Stimulated activated CD4-positive, alpha-beta T cell treated with anti-CD3 and anti-CD28 coated beads, Interleukin-1b, Interleukin-23, amount 100 ng/mL, for 1 hour (primary cell): ENCODE measurements at places on chromosomes 6 and 20.

DNA sequence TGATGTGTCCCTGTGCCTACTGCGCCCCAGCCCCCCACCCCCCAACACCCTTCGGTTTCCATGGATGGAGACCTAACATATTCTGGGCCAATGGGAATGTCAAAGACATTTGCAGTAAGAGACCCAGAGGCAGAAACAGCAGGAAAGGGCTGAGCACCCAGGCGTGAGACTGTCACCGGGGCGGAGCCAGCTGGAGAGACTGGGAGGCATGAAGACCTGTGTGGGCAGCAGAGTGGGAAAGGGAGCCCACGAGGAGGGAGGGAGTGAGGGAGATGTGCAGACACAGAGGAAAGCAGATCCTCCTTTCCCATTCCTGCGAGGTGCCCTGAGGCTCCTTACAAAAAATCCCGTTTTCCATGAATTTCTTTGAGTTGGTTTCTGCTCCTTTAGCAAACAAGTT, 150.2 kb downstream of the FOXC1 start:
- DNase-seq = no peak

DNA sequence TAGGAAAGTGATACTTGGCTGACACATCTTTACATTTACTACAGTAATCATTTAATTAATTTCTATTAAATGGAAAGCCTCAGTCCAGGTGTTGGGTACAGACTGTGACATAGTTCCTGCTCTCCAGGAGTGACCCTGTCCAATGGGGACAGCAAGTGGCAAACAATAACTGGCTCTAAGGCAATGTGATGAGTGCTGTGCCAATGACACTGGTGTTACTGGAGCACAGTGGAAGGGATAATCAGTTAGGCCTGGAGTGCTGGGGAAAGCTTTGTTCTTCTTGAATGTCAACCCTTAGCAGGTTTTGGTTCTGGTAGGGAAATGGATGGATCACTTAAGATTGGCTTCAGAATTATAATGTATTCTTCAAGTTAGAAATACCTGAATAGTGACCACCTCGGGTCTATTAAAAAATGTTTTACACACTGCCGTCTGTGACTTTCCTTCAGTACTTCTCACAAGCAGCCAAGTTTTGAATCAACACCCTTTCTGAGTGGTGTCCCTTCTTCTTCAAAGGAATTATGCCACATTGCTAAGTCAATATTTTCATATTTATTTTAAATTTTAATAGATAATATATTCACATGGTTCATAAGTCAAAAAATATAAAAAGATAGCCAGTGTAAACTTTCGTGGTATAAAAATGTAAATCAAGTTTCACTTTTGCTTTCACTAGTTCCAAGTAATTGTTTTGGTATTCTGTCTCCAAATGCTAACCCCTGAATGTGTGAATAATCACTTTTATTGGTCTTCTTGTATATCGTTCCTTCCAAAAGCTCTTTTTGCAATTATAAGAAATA, 9.6 kb downstream of the CMTR1 start:
- DNase-seq = no peak

- no peak for DNase-seq
These were observed 259.7 kb downstream of the RFPL4B start for GRCh38 chr6:112606656-112607435.

DNA sequence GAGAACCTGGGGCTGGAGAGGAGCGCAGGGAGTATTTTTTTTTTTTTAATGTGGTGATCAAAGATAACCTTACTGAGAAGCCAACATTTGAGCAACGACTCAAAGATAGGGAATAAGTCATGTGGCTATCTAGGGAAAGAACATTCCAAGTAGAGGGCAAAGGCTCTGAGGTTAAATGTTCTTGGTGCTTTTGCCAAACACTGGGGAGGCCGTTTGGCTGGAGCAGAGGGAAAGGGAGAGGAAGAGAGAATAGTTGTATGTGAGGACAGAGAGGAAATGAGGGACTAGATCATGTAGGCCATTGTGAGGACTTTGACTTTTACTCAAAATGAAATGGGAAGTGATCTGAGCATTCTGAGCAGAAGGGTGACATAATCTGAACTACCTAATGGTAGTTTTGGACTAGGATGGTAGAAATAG, 27.8 kb downstream of the ACSS2 start:
- DNase-seq = no peak

GRCh38 chr6:89596484-89596883, 42.1 kb downstream of the LYRM2 start:
- DNase-seq = no peak

GRCh38 chr6:109662192-109662591, 28.8 kb downstream of the AK9 start:
- no peak for DNase-seq

GRCh38 chr6:9334979-9335378, 899.6 kb upstream of the SLC35B3 start:
- no peak for DNase-seq

DNA sequence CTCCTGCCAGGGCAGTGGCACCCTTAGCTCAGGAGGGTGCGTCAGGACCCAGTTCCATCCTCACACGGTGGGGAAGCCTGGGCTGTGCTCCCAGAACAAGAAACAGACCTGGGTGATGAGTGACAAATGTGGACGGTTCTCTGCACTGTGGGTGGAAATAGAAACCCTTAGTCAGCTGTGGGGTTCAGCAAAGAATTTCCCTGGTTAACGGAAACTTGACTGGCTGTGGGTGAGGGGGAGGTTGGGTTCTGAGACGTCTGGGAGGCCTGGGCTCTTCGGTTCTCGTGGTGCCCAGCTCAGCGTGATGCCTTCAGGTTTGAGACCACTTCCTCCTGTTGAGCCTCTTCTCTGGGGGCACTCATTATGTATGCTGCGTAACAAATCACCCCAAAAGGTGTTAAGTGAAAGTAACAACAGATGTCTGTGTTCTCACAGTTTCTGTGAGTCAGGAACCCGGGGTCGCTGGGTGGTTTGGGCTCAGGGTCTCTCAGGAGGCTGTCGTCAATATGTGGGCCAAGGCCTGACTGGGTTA, 53.1 kb upstream of the FAM83D start:
- DNase-seq = peak; percentile 54

- no peak for DNase-seq
These were observed 2.1 kb downstream of the MYL9 start for GRCh38 chr20:36543184-36544133.

DNA sequence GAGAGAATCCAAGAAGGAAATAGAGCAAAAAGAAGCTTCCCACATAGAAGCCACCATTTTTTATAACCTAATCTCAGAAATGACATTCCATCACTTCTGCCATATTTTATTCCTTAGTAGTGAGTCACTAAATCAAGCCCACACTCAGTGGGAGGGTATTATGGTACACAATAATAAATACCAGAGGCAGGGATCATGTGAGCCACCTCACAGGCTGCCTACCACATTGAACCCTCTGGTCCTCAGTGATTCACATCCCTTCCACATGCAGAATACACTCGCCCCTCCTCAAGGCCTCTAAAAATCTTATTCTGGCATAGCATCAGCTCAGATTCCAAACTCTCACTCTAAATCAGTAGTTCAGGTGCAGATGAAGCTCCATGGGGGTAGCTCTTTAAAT, 49.4 kb downstream of the TMC2 start:
- no peak for DNase-seq

- no peak for DNase-seq
These were observed 4.6 kb downstream of the POU3F2 start for GRCh38 chr6:98838975-98839374.

DNA sequence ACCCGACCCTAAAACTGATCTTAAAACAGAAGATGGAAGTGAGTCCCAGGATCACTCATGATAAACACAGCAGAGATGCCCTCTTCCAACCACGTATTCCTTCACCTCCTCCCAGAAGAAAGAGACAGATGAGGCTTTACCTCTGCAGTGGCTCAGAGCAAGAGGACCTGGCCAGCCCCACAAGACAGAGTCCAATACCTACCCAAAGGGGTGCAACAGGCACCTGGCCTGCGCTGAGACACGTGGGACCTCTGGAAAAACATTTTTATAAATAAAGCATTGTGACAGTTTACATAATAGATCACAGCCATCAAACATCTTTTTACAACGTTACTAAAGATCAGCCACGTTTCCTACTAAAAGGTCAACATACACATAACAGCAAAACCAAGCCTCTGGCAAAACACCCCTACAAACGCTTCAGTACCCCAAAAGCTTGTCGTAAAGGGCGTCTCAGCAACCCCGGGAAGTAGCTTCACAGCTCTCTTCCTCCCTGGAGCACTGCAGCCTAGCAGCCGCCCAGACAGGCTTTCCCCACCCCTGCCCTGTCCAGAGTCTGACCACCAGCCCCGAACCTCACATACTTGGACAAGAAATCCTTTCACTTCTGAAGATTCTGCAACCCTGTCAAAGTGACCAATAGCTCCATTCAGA, 2.9 kb downstream of the TAF4 start:
- DNase-seq = no peak

DNA sequence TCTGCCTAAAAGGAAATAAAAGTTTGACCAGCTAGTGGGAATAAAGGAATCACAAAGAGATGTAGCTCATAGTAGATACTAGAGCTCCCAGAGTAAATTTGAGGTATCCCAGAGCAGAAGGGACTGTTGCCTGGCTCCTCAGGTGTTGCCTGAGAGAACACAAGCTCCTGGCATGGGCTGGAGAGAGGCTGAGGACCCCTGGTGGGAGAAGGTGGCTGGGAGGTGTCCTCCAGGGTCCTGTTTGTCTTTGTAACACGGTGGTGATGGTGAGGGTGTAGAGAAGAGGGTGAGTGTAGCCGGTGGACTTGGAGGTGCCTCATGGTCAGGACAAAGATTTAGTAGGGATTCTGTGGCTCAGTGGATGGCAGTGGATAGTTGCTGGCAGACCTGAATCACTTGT, 28.1 kb upstream of the NNAT start:
- no peak for DNase-seq

- no peak for DNase-seq
These were observed 337.0 kb downstream of the THBS2 start for GRCh38 chr6:168916576-168917211.

GRCh38 chr6:30615958-30616810, 859 bp downstream of the PPP1R10 start:
- DNase-seq = no peak

DNA sequence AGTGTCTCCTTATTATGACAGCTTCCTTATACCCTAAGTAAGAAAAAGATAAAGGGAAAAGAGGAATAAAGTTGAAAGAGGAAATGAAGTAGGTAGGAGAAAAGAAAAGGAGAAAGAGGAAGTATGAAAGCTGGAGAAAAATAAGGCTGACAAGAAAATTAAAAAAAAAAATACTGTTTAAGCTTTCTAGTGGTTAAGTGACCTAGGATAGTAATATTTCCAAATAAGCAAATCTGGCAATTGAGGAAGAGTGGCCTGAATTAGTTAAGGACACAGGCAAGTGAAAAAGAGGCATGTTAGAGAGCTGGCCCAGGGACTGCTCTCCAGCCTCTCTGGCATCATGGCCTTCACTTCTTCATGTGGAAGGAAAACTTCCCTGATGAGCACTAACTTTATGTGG, 76.5 kb upstream of the ADGRF1 start:
- no peak for DNase-seq

GRCh38 chr6:128071212-128071611, 170.4 kb upstream of the THEMIS start:
- DNase-seq = no peak
